ENCODE measurements at places on chromosomes 7 and 10.
A peak's percentile ranks its signal among the peaks of the same experiment; 100 is the strongest.

GRCh38 chr7:97019710-97020225 is 4.9 kb downstream of the DLX5 start:
- no peak for DNase-seq

- no peak for DNase-seq
Measured at GRCh38 chr10:71747039-71747531, 26.2 kb downstream of the VSIR start.

DNA sequence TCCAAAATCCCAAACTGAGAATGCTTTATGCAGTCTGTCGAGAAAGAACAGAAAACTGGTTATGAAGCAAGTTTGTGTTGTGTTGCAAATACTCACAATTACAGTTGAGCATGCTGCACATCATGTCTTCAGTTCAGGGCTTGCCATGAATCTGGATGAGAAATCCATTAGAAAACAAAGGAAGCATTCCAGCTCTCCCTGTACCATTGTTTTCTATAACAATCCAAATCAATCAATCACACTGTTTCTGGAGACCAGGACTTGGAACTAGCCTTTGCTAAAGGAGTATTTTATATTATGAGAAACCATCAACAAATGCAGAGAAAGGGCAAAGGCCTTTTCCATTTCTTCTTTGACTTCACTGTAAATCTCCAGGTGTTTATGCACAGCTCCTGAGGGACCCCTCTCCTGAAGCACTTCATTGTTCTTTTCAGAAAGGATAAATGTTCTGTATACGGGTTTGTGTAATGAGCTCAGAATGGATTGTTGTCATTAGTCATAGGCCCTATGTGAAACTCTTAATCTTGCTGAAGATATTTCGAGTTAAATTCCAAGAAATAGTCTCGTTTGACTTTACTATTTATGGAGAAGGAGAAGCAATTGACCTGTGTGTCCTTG is 364.7 kb upstream of the POM121L12 start:
- no peak for DNase-seq

GRCh38 chr10:5561704-5562645 is 37.2 kb downstream of the CALML3 start:
- no peak for DNase-seq

DNA sequence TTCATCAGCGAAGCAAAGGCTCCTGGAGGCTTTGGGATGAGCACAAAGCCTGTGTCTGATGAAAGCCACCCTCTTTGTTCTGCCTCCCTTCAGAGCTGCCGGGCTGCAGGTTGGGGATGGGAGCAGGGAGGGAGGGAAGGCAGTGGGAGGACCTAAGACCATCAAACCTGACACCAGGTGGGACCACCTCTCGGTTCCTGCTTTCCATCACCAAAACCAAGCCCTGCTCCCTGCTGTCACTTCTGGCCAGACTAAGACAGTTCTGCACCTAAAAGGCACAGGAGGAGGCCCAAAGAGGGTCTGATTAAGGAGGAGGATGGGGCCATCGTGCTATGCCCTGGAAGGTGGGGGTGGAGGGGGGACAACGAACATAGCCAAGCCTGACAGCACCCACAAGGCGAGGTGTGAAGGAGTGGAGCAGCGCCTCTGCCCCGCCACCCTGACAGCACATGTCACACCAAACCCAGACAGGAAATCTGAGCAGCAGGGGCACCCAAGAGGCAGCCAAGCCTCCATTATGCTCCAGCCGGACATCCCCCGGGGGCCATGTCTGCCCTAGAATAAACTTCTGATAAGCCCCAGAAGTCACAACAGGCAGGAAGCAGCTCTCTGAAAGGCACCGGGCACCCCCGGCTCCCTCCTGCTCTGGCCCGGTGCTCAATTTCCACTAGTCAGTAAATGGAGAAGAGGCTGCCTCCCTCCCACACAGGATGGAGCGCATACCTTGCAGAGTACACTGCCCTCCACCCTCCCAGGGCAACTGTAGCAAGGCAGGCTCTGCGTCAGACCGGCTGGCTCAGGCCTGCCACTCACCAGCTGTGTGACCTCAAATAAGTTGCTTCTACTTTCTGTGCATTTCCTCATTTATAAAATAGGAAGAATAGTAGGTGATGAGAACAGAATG is 48.9 kb downstream of the DLG5 start:
- no peak for DNase-seq

GRCh38 chr7:56053379-56053778 is 1.8 kb downstream of the CCT6A start:
- DNase-seq: no peak

- DNase-seq: no peak
Measured at GRCh38 chr7:24825931-24826661, 68.8 kb upstream of the GSDME start.

- no peak for DNase-seq
Measured at GRCh38 chr7:10579561-10579960, 394.1 kb upstream of the PHF14 start.

GRCh38 chr7:55469721-55470120 is 102.6 kb downstream of the VOPP1 start:
- DNase-seq: no peak

- no peak for DNase-seq
Measured at GRCh38 chr7:102319671-102320070, 33.0 kb downstream of the SH2B2 start.

DNA sequence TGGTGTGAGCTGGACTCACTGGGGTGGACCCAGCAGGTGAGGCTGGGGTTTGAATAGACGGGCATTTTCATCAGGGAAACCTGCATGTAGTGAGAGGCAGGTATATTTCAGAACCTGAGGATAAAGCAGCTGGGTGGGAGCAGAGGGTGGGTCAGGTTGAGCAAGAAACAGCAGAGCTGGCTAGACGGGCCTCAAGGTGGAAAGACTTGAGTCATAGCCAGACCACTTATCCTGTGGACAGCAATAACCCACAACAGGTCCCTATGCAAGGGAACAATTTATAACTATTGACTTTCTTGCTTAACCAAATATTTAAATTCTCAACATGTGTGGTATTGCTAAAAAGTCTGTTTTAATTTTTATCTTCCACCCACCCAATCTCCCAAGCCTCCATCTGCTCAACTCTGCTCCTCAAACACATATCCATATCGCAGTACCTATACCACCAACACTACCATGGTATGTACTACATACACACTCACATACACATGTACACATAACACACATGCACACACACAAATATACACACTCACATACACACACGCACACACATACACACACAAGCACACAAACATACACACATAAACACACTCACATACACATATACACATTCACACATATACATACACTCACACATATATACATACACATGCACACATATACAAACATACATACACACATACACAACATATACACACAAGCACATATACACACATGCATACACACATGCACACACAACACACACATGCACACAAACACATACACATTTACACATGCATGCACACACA is 129.0 kb upstream of the C7orf33 start:
- DNase-seq: no peak

DNA sequence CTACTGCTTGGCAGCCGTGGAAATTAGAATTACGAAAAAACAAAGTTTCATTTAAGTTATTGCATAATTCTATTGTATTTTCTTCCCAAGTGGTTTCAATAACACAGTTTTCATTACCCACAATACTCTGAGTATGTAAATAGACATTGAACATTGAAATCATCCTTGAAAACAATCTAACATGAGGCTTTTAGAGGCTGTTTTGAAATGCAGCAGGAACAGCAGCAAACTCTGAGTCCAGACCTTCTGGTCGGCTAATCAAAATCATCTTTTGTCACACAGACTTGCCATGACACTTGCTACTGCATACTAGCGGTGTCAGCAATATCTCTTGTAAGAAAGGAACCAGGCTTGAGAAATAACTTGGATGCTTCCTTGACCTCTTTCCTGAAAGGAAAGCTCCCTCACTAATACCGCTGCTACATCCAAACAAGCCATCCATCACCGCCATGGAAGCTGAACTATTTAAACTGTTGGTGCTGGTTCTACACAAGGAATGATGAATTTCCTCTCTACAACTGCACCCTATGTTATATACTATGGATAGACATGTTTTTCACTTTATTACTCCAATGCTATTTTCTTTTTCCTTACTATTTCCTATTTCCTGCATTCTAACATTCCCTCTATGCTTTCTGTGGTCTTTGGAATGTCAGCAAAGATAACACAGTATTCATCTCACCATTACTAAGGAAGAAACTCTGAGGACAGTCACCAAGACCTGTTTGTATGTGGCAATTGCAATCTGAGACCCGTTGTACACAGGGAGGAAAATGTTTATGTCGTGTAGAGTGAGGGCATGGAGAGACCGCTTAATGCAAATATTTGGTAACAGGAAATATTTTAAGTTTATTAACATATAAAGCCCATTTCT is 130.8 kb downstream of the ITGA8 start:
- no peak for DNase-seq

DNA sequence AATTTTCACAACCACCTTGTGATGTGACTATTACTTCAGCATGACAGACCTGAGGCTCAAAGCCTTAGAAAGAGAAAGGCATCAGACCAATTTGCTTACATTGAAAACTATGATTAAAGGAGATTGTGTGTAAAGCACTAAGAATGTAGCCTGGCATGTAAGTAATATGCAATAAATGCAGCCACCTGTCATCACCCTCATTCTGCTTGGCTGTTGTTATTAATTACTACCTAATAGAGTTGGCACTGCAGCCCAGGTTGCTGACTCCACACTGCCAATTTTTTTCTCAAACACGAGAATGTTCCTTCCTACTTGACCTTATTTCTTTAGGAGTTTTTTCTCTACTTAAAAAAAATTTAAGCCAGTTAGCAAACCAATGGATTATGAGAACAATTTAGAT is 61.2 kb upstream of the NPVF start:
- DNase-seq: no peak

DNA sequence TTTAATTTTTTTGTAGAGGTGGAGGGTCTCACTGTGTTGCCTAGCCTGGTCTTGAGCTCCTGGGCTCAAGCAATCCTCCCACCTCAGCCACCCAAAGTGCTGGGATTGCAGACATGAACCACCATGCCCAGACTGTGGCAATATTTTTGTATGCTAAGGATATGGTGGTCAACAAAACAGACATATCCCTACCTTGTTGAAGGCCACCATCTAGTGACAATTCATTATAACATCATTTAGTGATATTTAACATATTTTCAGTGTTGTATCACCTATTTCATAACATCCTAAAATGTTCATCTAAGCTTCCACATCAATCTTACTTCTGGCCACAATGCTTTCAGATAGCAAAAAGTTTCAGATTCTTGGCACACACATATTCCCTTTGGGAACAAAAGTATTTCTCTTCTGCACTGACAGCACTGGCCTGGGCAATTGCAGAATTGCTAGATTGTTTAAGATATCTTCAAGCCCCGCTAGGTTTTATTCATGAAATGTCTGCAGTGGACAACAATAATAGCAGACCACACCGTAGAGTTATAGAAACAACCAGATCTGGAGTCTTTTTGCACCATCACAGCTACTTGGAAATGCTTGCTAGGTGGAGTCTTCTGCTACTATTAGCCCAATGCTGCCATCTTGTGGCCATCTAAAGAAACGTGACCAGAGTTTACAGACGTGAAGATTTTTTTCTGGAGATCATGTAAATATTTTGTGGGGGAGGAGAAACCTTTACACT is 58.4 kb downstream of the DNAJC12 start:
- peak; percentile 74 for DNase-seq

DNA sequence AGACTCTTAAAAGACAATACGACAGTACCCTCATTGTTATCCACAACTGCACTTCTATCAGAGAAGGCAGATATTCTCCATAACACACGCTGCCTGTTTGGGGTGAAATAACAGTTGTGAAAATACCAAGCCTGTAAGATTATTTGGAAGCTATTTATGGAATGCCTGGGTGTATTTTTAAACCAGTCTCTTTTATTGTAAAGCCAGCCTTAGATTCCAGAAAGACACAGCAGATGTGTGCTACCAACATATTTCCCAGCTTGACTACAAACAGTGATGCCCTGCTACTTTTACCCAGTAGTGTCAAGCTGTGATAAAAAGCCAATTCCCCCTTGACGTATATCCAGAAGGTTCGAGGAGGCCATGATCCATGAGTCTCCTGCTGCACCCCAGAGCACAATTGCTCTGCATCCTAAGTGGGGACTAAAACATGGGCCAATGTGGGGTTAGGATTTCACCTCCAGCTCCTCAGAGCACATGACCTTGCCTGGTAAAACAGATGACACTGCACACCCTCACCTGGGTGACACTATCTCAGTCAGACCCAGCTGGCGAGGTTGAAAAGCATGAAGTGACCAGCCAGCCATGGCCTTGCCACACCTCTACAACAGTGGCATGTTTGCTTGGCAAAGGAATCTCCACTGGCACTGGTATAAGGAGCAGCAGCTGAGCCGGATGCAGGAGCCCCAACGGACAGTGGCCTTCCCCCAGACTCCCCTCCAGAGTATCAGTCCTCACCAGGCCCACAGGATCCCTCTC is 62.2 kb downstream of the GFRA1 start:
- DNase-seq: no peak

- no peak for DNase-seq
Measured at GRCh38 chr7:45039106-45039505, 39.1 kb downstream of the CCM2 start.

GRCh38 chr7:96184783-96185182 is 137.1 kb downstream of the SLC25A13 start:
- no peak for DNase-seq

DNA sequence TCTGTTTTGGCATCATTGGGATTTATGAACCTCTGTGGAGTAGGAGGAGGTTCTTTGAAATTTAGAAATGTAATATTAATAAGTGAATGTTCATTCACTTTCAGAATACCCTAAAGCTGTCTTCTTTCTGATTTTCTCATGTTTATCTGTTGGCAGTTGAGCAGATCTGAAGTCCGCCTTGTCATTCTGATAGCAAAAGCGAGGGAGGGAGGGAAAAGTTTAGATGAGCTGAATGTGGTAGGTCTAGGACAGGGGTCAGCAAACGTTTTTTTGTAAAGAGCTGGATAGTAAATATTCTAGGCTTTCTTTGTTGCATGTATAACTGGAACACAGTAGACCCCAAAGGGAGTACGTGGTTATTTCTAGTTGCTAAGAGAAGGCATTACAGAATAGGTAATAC is 94.4 kb upstream of the GATA3 start:
- no peak for DNase-seq

DNA sequence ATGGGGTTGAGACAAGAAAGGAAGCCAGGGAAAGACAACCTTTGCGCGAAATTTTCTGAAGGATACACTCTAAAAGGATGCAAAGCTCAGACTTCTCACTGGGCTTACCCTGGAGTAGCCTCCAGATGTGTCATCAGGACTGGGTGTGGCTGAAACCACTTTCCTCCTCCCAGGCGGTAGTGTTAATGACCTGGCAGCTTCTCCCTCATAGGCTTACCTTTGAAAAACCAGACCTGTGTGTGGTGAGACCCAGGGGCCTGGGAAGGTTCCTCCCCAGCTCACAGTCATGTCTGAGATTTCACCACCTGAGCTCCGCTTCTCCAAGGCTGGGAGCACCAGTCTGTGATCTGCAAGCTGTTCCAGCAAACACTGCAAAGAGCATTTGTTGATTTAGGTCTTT is 93.7 kb downstream of the EPC1 start:
- no peak for DNase-seq

GRCh38 chr7:129083525-129083924 is 28.6 kb upstream of the TNPO3 start:
- no peak for DNase-seq

- DNase-seq: no peak
Measured at GRCh38 chr7:151823566-151824372, 53.1 kb downstream of the PRKAG2 start.

- DNase-seq: no peak
Measured at GRCh38 chr7:122067077-122067476, 77.0 kb downstream of the AASS start.

Measured in SK-N-DZ (cell line).